ENCODE measurements at places on chromosomes 1 and 21.

DNA sequence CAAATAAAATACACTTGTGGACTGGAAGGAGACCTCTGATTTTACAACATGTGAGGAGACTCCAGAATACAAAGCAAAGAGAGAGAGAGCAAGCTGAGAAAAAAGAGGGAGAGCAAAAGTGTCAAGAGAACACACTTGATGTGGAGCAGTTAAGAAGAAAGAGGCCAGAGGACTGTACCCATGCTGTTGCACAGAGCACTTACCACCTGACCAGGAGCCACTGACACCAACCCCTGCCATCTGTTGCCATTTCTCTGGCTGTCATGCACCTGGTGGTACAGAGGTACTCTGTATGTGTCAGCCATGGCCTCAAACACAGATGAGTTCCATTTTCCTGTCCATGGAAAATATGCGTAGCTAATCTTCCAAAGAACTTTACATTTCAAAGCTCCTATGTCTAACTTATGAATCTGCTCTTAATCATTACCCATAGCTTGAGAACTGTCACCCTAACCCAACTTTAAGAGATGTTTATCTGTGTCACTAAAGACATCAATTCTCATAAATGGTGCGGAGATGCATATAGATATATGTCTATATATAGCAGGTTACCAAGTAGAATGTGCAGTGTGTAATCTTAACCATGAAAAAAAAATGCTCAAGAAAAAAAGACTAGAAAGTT, 32.8 kb upstream of the ABCD3 start:
- DNase-seq: no peak

- DNase-seq: no peak
These were observed 69.4 kb upstream of the ROR1 start for GRCh38 chr1:63704443-63704842.

GRCh38 chr1:89959719-89960118, 35.2 kb upstream of the ZNF326 start:
- no peak for DNase-seq

GRCh38 chr1:203544978-203545816, 51.2 kb downstream of the OPTC start:
- DNase-seq: no peak

GRCh38 chr1:244339073-244339692, 112.5 kb downstream of the ADSS2 start:
- no peak for DNase-seq

- DNase-seq: no peak
These were observed 32.2 kb upstream of the IL20 start for GRCh38 chr1:206833106-206833680.

DNA sequence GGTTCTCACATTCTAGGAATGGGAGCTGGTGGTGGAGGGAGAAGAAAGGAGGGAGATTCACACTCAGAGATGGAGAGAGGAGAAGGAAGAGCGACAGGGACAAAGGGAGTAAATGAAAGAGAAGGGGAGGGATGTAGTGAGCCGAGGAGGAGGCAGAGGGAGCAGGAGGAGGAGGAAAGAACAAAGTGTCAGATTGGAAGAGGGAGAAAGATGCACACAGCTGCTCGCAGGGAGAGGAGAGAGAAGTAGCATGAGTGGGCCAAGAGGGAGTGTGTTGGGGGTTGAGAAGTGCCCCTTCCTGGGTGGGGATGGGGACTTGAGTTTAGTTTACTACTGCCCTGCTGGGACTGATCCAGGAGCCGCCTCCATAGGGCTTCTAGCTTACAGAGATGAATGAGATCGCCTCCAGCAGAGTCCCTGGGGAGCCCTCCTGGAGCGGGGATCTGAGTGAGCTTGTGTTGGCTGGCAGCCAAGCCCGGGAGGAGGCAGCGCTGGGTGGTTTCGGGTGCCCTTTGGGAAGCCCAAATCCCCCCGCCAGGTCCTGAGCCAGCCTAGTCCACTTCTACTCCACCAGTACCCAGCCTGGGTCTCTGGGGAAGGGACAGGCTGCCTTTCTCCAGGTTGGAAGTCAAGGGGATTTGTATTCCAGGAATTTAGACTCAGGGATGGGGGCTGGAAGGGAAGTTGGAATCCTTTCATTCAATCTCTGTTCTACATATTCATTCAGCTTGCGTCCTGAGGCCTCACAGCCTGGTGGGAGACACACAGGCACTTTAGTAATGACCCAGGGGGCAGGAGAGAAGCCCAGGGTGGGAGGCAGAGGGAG, 20.9 kb downstream of the PTPRU start:
- peak; percentile 77 for DNase-seq

DNA sequence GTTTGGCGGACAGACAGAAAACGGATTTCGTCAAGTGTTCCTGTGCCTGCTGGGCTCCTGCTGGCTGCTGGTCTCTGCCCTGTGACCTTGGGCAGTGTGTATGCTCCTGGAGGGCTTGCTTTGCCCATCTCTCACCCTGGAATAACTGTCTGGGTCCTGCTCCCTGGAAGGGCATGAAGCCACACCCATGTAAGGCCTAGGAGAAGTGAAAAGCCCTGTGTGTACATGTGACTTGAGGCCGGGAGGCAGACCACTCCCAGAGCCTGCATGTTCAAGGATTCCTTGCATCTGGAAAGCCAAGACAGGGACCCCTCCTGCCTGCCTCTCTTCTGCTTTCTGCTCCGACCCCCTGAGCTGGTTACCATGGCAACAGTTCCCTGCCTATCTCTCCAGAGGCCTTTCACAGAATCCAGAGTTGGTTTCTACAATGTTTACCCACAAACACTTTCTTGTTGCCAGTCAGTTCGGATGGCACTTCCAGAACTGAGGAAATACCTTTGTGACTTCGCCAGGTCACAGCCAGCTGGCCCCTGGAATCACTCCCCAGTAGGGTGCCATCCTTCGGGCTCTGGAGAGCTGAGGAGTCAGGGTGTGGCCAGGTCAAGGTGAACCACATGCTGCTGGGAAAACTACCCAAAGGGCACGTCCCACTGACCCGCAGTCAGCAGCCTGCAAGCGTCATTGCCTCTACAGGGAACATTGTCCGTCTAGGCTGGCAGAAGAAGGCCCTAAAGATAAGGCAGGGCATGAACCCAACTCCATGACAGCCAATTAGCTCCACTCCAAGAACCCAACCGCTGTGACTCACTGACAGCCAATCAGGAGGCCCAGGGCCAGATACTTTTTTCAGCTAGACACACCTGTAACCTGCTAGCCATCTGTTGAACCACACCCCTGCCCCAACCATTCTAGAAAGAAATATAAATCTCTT, 14.7 kb upstream of the GPR37L1 start:
- peak; percentile 27 for DNase-seq

DNA sequence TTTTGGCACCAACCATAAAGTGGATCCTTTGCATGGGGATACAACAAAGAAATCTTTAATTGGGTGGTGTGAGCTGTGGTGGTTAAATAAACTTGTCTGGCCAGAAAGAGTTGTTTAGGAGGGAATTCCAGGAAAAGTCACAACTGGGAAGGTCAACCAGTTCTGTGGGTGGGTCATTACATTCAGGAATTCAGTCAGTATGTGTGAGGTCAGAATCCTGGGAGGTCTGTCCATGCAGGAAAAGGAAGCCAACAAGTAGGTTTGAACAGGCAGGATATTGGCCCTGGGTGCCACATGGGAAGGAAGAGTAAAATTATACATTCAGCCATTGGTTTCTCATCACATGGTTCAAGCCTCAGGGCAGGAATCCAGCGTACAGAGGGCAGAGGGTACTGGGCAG, 162.3 kb upstream of the ADAMTS5 start:
- no peak for DNase-seq

DNA sequence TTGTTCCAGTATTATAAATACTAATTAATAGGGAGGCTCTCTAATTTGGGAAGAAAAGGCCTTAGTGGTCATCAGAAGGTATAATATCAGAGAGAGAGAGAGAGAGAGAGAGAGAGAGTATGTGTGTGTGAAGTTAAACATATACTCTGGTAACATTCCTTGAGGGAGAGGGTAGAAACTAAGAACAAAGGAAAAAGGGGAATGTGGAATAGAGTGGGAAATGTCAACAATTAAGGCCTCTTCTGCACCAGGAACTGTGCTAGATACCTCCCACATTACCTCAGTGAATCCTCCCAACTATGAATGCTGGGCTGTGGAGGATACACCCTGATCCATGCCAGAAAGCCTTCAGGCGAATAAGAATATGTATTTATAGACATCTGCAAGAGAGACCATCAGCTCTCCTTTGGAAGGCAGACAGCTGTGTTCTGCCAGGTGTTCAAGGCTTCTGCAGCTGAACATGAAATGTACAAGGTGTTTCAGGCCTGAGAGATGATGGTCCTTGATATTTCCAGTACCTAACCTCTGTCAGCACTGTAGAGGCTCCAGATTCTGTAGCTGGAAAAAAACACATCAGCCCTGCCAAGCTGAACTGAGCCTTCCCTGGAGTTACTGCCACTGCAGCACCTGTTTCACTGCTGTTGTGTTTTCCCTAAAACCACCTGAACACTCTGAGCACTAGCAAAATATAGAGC, 29.1 kb downstream of the TBX15 start:
- DNase-seq: no peak

DNA sequence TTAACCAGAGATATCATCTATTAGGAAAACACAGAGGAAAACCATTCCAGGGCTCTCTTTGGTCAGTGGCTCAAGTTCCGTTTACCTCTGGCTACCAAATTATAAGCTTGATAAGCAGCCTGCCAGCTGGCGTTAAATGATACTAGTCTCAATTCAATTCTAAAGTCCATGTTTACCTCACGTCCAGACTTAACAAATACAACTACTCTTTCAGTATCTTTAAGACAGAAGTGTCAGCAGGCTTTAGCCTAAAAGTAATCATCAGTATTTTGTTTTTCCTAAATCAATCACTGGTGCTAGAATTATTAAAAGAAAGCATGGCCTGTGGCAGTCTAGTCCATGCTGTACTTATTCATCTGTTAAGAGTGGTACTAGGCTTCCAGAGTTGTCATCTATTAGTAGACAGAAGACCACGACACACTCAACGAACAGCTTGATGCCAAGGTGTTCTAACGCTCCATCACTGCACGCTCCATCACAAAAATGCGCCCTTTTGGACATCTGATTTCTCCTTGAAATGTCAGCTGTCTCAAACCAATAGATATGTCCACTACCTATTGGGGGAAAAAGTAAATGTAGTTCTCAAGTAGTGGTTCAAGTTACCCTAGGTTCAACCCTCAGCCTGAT, 1.5 kb downstream of the IVNS1ABP start:
- no peak for DNase-seq

GRCh38 chr21:36184545-36184944, 27.9 kb downstream of the DOP1B start:
- DNase-seq: no peak

DNA sequence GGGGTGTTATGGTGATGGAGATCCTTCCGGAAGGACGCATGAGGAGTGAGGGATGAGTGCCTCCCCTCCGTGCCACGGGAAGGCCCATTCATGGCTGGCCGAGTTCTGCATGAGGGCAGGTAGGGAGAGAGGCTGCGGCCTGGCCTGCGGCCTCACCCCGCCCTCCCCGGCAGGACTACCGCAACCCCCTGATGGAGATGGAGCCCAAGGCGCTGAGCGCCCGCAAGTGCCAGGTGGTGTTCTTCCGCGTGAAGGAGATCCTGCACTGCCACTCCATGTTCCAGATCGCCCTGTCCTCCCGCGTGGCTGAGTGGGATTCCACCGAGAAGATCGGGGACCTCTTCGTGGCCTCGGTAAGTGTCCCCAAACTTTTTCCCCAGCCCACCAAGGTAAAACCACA, 83.3 kb downstream of the ARHGEF10L start:
- DNase-seq: no peak

DNA sequence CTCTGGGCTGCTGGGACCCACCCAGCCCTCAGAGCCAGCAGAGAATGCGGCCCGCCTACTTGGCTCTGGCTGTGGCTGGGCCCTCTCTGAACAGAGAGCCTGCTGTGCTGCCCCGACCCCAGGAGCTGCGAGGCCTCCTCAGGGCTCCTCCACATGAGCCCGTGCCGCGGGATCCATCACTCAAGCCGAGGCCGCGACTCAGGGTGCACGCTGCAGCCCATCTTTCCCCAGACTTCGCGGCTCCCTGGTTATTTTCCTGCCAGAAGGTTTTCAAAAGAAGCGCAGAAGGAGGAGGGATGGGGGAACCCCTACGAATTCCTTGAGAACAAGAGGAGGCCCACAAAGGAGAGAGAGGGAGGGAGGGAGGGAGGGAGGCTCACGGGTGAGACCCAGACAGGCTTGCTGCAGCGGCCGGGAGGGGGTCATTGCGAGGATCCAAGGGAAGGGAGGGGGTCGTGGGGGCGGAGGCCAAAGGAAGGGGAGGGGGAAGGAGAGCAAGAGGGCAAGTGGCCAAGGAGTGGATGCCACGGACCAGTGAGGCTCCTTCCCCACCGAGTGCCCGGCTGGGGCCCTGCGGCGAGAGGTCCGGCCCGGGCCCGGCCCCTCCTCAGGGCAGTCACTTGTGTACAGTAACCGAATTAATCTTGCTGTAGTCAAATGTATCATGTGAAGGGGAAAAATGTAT, 146.8 kb downstream of the CASZ1 start:
- DNase-seq: no peak

- DNase-seq: peak; percentile 52
These were observed 3.9 kb downstream of the ID3 start for GRCh38 chr1:23555270-23555985.

DNA sequence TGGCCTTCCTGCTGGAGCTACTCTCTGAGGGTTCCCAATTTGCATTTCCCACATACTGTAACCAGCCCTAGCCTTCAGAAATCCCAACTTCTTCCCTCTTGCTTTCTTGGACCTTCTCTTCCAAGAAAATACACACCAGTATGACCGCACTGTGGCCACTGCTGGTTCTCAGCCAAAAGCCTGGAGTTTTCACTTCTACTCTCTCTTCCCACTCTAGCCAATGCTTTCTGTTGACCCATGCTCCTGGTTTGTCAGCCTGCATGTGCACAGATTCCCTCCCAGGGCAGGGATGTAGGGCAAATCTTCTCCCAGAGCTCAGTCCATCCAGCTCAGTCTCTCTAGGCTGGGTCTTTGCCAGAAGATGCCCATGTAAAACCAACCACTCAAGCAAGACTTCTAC, 664 bp downstream of the SLAMF1 start:
- DNase-seq: no peak

GRCh38 chr1:109263234-109263596, 13.9 kb downstream of the CELSR2 start:
- no peak for DNase-seq

DNA sequence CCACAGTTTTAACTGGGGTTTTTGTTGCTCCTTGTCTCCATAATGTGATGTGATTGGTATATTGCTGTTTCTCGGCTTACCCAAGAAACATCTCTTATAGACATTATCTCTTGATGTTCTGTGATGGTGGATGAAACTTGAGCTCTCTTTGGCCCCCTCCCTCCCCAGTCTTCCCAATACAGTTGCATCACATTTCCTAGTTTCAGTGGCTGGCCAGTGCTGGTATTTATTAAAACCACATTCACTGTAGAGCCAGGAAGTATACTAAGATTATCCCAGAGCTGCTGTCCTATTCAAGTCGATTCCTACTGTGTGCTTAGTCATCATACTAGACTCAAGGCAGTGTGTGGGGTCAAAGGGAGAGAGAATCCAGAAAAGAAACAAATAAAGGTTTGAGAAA, 244.4 kb downstream of the KAZN start:
- no peak for DNase-seq

- no peak for DNase-seq
These were observed 2.2 kb upstream of the EIF2B3 start for GRCh38 chr1:44988531-44989156.

GRCh38 chr1:11052839-11053757, 6.1 kb upstream of the MASP2 start:
- peak; percentile 70 for DNase-seq

All from BE2C (cell line).